ENCODE measurements at places on chromosomes 6 and 20.

GRCh38 chr6:161242113-161242512, 31.7 kb downstream of the AGPAT4 start:
- DNase-seq, result no peak

GRCh38 chr6:13355999-13356785, 27.9 kb upstream of the TBC1D7 start:
- DNase-seq, result no peak

- no peak for DNase-seq
These were observed 398.9 kb upstream of the SULF2 start for GRCh38 chr20:48184229-48184628.

- DNase-seq, result no peak
These were observed 31.0 kb downstream of the GABRR2 start for GRCh38 chr6:89284081-89284480.

DNA sequence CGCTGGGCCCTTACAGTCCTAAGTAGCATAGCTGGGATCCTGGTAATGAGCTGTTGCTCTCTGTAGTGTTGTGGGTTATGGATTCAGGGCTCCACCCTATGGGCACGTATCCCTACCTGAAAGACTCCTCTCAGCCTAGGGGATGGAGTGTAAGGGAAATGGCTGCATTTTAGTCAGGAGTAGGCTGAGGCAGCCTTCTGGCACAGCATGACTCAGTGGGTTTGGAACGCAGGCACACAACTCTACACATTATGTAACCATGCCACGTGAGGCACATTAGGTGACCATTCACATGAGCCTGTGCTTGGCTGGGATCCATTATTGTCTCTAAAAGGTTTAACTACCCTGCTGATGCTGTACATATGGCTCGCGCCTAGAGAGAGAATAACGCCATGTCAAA, 27.8 kb downstream of the HDDC2 start:
- DNase-seq, result no peak

DNA sequence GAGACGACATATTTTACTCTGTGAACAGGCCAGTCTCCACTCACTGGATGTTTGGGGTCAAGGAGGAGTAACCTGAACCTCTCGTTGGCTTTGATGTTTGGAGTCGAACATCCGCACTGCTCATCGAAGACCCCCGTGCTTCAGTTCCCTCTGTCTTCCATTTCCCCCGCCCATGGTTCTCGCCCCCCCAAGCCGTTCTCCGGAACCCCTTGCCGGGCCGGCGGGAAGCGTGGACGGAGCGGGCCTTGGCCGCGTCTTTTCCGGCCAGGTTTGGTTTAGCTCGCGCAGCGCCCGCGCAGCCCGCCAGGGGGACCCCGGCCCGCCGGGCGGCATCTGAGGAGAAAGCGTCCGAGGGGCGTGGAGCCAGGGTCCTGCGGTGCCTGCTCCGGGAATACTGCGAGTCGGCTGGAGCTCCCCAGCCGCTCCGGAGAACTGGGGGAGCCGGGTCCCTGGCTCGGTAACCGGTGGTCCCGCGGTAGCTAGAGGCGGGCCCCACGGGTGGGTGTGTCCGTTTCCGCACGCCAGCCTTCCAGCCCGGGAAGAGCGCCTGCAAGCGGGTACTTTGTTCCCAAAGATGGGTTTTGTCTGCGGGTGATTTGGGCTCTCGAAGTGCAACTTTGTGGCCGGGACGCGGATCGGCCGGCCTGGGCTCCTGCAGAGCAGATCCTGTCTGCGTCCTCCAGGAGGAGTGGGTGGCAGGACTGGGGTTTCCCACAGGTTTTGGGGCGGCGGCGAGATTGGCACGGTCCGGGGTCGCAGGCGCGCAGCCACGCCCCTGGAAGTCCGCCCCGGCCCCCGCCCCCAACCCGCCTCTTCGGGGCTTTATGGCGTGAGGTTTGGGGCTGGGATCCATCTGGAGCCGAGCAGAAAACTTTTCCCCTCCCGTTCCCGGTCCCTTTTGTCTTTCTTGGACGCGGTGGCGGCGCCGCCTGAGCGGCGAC, at the start of gene TMEM200A:
TSS of gene TMEM200A (plus strand) at position 852 of the 941 bp plus-strand sequence. CDS start 74,406 bp downstream, outside the sequence.
- peak; percentile 70 for DNase-seq

DNA sequence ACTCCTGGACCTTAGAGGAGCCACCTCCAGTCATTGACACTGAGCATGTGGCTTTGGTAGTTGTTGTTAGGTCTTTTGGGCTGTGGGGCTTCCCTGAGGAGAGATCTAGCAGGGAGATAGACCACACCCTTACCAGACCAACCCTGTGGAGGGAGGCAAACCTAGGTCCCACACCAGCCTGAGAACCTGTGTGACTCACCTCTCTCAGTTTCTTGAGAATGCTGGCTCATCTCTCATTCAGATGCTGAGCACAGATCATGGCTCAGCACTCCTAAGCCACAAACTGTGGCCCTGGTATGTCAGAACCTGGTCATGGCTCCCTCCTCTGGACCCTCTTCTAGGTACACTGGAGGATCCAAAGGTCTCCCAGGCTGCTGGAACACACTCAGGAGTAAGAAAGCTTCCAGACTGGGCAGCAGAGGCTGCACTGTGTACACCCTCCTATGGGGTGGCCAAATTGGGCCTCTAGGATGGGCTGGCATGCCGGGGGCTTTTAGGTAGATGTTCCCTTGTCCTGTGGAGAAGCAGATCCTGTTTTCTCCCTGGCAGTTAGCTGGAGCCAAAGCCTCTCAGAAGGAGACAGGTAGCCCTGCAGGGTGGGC, 1294.5 kb downstream of the KHDRBS2 start:
- DNase-seq, result no peak

DNA sequence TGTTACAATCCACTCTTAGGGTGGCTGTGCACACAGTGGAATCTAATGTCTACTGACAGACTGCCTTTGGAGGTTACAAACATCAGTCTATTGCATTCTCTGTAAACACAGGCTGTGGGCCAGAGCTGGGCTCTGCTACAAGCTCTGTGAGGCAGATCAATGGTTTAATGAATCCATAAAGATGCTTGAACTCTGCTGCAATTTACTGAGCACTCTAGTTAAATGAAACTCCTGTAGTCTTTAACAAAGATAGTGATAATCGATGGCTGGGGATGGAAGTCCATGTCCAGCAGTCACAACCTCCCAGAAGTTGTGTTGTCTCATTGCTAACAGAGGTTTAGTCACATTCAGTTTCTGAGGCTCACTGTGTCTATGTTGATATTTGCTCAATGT, 50.5 kb downstream of the SOBP start:
- no peak for DNase-seq

DNA sequence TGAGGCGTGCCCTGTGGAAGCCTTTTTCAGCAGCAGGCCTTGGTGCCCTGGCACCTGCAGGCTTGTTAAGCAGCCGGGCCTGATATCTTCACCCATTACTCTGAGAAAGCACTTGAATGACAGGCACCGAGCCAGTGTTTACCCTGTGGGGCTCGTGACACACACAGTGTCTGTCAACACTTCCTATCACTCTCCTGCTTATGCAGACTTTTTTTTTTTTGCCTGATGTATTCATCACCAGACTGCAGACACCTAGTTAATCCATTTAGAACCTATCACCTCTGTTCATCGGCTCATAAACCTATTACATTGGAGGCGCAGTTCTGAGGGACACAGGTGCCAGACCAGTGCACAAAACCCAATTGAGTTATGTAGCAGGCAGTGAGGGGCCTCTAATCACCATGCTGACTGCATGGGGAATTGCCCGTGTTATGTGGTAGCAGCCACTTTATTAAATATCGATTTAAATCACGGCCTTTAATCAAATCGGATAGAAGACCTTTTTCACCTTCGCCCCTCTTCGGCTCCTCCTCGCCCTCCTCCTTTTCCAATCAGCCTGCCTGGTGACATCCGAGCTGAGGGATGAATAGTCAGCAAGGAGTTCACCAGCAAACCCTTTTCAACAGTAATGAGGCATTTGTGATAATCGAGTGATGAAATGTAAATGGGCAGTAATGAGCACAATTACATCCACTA, 962.9 kb upstream of the SLC35B3 start:
- DNase-seq, result no peak
